Activated CD8-positive, alpha-beta memory T cell treated with anti-CD3 and anti-CD28 coated beads for 4 hours (primary cell): ENCODE measurements at places on chromosomes 7 and 10.

- no peak for DNase-seq
Observed at GRCh38 chr7:133633055-133633454, 380.2 kb downstream of the EXOC4 start.

DNA sequence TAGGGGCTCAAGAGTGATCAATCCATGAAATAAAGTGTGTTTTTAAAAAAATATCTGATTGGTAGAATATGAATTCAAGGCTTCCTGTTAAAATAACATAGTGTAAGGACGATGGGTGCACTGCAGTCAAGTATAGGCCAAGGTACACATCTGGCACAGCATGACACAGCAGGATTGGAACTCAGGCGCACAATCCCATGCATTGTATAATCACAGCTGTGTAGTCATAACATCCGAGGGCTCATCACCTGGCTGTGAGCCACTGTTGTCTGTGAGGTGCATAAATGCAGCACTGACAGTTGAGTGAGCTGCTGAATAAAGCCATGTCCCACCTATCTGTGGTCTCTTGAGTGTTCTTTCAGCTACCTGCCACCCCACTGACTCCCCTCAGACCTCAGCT lies 142.3 kb upstream of the HPS1 start:
- DNase-seq: no peak

GRCh38 chr7:7352845-7353244 lies 170.5 kb downstream of the C1GALT1 start:
- no peak for DNase-seq

GRCh38 chr7:17560516-17560915 lies 262.1 kb downstream of the AHR start:
- no peak for DNase-seq

DNA sequence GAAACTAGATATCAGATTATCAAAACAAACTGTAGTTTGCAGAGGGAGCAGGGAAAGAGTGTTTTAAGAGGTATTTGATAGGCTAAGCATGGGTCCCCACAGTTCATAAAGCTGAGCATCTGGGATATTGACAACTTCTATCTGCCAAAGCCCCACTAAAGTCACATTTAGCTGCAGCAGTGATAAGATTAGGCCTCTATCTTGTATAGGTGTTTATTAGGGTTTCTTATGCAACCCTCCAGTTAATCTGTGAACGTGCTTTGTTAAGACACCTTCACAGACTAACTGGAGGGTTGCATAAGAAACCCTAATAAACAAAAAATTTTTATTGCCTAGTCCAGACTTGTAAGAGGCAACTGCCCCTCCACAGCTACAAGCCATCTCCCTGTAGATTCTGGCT lies 78.0 kb downstream of the CYP51A1 start:
- no peak for DNase-seq
